ENCODE measurements at places on chromosomes 7 and 10.

GRCh38 chr10:3420527-3421469 lies 248.2 kb upstream of the PITRM1 start:
- DNase-seq, result no peak

DNA sequence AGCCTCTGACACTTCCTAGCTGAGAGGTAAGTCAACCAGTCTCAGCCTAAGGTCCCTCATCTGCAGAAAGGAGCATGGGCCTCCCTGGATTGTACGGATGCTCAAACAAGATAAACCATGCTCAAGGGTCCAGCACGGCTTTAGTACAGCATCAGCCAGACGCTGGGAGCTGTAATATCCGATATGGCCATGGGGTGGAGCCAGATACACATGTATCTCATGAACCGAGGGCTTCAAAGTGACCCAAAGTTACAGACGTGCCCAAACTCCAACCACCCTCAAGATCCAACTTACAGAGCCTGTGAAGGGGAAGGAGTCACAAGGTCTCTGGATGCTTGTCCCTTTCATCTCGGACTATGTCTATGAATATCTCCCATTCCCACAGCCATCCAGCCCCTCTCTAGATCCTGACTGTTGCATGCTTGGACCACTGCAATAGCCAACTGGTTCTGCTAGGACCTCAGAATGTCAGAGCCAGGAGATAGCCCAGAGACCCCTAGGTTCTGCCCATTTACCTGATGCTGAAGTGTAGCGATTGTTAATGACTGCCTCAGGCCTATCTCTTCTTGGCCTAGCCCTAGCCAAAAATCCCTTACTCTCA lies 142.4 kb downstream of the SH3PXD2A start:
- DNase-seq, result peak; percentile 64

- DNase-seq, result no peak
These were observed 31.4 kb upstream of the FAM133B start for GRCh38 chr7:92621561-92622023.

DNA sequence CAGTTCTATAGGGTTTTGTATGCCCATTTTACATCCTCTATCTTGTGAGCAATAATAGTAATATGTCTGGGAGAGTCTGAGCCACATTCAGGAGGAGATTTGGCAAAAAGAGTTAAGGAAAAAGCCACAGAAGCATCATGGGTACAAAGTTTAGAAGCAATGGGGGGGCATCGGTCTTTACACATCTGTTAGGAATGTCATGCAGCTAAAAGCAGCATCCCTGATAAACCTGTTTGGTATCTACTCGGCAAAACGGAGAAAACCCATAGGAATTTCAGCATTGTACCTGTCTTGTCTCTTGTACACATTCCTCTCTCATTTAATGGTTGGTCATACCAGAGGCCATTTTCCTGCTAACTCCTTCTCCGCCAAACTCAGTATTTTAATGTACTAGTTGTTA lies 12.5 kb upstream of the HERPUD2 start:
- no peak for DNase-seq

DNA sequence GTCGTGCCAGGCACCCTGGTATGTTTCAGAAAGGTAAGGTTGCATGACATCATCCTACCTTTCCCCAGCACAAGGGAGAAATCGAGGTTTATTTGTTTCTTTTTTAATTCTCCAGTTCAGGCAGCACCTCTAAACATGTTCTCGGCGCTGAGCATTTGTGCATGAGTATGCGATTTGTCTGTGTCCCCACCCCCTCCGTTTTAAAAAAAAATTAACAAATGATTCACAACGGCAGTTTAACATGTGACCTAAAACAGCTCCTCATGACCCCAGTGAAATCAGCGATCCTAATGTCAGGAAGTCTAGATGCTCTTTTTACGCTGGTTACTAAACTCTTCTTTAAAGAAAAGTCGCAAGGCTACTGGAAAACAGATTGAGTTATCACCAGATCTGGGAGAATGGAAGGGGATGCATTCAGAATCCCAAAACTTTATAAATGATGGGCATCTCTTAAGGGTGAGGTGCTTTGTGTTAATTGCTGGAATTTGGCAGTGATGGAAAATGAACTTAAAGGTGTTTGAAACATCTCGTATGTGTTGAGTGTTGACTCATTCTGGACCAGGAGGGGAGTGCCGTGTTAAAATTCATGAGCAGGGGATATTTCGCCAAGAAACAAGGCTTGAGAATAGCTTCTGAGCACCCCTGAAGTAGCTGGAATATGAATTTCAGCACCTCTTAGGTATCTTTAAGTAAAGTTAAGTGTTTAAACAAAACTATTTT lies 106.8 kb upstream of the PDCD4 start:
- no peak for DNase-seq

DNA sequence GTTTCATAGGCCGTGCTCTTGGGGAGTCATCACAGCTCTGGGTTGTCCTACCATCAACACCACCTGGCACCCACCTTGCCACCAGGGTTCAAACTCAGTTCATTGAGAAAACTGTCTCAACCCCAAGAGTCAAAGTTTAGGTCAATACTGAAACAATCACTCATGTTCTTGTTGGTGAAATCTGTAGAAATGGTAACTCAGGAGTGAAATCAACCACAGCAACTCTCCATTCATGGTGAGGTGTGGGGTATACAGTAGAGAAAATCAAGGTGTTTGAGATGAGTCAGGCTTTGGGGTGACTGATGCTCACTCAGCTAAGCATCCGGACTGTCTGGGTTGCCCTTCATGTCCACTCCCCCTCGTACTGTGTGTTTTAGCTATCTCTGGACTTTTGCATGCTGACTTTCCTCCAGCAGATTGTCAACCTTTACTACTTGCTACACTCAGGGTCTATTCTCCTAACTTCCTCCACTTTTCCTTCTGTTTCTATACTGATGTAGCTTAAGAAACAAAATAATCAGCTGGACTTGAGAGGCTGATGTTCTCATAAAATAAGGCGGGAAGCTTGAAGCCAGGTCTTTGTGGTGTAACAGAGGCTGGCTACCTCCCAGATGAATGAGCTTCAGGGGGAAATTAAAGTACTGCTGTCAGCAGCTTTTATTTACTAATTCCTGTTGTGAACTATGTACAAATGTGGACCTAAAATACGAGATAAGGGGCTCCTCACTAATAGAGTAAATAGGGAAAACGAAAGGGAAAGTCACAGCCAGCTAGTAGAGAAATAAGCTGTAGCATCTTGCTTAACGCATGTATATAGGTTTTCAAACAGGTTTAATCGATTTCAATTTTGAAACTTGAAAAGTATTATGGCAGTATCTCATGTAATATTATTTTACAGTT lies 173.6 kb upstream of the AKR1E2 start:
- no peak for DNase-seq

- DNase-seq, result no peak
These were observed 26.1 kb downstream of the ZFAND4 start for GRCh38 chr10:45646384-45647050.

DNA sequence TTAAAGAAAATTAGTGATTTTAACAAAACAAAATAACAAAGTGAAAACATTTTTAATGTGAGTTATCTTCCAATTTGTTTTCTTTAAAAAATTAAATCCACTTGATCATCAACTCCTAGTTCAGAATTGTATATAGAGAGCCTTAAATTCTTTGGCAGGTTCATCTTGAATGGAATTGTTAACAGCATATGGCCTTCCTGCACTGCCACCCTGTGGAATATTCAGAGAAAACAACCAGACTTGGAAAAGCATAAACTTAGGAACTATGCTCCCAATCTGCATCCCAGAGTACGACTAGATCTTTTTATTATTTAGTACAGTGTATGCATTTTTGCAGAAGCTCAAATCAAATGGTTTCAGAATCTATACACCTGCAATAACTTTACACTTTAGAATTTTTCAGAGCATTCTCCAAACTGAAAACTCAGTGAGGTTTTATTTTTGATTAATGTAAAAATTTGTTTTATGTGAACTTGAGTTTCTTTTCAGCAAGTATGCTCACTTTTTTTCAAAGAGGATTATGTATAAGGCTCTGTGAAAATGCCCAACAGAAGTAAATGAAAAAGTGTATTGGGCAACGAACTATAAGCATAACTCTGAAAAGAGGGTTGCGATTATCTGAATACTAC lies 44.9 kb upstream of the ANK3 start:
- DNase-seq, result peak; percentile 68

DNA sequence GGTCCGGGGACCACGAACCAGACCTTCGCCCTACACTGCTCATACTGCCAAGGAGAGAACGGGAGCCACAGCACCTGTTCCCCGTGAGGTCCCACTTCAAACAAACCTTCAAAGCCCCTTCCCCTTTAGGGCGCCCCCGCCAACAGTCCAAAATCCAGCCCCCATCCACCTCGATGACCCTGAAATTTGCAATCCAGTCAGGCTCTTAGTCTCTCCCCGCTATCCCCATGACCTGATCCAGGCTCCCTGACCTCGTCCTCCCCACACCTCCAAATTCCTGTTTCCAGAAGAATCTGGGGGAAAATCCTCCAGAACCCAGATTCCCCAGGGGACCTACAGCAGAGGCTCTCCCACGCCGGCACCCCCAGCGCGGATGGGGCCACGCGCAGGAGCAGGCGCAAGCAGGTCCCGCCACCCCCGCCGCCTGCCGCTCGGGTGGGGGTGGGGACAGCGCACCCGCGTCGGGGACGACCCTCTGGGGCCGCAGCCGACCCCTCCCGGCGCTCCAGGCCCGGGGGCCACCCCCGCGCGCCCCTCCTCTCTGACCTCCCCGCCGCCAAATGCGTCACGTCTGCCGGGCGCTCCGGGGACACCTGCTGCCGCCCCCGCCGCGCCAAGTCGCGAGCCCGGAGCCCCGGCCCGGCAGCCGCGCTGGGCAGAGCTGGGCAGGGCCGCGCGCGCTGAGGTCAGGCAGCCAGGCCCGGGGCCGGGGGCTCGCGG lies 753 bp downstream of the CAMK2B start:
- DNase-seq, result no peak
